ENCODE measurements at places on chromosomes 16 and 17.

DNA sequence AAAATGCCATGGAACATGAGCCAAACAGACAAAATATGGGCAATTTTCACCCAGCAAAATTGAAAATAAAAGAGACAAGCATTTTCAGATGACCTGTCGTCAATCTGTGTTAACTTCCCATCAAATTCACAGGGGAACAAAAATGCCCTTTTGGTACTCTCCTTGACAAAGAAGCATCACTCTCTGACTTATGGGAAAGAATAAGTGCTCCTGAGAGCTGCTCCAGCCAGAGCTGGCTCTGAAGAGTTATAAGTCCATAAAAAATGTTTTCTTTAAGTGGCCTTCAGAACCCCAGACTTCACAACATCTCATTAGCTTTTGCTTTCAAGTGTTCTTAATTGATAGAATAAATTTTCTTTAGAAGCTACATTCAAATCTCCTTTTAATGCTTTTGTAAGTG is 721.4 kb upstream of the GOT2 start:
- no peak for DNase-seq

DNA sequence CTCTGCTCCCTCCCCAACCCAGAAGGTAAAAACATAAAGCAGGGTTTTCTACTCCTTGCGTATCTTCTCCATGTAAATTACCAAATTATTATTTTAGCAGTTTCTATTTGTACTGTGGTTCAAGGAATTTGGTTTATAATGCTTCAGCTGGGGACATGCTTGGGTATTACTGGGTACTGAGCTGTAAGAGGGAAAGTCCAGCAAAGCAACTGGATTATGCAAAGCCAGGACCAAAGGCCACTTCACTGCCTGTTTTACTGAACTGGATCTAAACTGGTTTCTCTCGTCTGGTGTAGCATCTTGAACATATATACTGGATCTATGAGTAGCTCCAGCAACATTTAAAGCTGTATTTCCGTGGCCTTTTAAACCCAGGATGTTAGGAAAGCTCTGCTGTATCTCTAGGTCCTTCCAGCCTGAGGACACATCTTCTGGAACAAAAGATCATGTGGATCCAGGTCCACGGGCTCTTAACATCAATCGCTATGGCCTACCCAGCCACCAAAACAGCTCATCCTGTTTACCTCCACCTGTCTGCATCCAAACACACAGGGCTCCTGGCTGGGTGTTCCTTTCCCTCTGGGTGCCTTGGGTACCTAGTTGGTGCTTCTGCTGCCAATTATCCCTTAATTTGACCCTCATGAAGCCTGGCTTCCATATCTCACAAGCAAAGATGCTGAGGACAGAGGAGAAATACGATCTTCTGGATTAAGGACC is 7.2 kb downstream of the PMP22 start:
- DNase-seq: no peak

DNA sequence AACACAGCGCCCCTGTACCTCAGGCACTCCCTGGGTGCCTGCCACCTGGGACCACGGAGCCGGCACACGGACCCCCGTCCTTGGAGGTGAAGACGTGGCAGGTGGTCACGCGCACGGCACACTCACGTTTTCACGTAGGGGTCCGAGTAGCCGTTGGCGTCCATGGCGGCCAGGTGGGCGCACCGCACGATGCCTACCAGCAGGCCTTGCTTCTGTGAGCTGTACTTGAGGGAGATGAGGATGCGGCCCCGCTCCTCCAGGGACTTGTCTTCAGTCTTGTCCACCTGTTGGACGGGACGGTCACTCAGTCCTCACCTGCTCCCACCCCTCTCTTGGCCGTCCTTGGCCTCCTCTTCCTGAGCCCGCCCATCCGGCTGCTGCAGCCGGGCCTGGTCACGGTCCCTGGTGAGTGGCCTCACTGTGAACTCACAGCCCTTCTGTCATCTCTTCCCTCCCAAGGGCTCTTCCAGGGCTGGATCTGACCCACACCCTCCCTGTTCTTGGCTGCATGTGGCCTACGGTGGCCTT is 18.8 kb downstream of the SCGB1C2 start:
- no peak for DNase-seq

GRCh38 chr16:12252616-12253015 is 276.1 kb downstream of the SNX29 start:
- DNase-seq: no peak

DNA sequence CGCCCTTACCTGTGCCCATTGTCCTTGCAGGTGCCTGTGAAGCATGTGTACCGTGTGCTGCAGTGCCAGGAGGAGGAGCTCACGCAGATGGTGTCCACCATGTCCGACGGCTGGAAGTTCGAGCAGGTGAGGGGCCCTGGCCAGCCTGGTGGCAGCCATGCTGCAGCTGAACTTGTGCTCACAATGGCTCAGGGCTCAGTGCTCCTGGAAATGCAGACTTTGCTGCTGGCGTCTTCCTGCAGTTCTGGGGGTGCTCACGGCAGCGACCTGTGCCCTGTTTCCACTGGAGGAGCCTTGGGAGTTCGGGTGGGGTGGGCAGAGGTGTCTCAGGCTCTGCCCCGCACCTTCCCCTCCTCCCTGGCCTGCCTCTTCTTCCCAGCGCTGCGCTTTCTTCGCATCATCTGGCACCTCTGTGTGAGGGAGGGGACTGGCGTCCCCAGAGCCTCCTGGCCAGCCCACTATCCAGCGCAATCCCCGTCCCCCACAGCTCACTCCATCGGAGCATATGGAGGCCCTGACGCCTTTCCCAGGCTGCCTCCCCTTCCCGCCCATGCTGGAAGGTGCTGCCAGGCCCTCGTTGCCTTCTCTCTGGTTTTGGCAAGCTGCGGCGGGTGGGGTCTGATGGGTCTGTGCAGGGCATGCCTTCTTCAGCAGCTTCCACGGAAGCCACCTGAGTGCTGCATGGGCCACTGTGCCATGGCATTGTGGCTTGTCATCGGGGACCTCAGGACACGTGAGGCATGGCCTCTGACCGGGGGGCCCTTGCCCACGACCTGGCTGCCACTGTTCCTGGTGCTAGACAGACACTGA is 17.7 kb downstream of the KCTD5 start:
- no peak for DNase-seq

DNA sequence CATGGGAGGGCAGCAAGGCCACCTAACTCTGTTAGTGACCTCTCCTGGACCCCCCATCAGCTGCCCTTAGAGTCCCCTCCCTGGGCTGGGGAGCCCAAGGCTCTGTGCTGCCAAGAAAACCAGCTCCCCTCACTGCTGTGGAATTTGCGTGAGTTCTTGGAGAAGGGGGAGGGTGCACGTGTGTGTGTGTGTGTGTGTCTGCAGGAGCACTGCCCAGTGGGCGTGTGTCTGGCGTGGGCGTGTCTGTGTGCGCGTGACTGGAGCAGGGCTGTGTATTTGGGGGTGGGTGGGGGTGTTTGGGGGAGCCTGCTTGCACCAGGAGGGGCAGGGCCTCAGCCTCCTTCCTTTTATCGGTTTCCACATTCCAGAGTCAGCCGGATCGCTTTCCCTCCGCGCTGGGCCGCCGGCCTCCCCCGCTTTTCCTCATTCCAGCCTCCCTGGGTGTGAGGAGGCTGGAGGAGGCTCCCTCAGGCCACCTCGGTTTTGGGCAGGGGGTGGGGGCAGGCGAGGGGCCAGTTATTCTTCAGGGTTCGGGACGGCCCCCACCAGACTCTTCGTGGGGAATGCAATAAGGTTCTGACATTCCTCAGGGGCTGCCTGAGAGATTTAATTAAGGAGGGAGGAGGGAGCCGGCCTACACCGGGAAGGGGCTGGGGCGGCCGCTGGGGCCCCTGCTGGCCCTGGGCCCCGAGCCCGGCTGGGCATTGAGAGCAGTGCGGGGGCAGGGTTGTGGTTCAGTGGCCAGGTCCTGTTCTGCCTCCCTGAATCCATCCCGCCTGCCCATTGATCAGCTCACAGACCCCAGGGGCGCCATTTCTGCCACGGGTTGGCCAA is 2.5 kb downstream of the VASN start:
- no peak for DNase-seq

- no peak for DNase-seq
Observed at GRCh38 chr17:3946711-3947235, 17.5 kb downstream of the ATP2A3 start.

- DNase-seq: peak; percentile 33
Observed at GRCh38 chr16:84730406-84731106, 30.8 kb downstream of the USP10 start.

- no peak for DNase-seq
Observed at GRCh38 chr16:75506574-75506973, 11.3 kb upstream of the CHST6 start.

DNA sequence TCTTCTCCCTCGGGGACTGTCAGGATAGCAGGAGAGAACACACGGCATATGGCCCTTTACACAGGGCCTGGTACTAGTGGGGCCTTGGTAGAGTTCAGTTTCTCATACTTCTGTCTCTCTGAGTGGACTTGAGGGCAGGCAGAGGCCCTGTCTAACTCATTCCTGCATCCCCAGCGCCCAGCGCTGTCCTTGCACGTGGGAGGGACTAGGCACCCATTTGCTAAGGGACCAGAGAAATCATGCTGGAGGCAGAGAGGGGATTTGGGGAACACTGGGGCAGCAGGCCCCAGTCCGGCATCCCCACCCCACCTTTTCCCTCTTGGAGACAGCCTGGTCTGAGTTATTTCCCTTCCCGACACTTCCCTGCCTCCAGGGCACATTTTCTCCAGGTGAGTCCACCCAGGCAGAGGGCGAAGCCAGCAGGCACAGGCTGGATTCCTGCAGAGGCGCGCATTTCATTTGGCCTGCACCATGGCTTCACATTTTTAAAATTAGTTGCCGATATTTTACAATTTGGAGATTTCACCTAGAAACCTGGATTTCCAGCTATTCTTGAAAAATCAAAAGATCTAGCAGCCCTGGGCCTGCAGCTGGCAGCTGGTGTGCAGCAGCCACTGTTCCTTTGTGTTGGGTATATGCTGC is 9.7 kb upstream of the NKD1 start:
- no peak for DNase-seq

GRCh38 chr16:85369741-85370528 is 243.2 kb upstream of the GSE1 start:
- DNase-seq: no peak

DNA sequence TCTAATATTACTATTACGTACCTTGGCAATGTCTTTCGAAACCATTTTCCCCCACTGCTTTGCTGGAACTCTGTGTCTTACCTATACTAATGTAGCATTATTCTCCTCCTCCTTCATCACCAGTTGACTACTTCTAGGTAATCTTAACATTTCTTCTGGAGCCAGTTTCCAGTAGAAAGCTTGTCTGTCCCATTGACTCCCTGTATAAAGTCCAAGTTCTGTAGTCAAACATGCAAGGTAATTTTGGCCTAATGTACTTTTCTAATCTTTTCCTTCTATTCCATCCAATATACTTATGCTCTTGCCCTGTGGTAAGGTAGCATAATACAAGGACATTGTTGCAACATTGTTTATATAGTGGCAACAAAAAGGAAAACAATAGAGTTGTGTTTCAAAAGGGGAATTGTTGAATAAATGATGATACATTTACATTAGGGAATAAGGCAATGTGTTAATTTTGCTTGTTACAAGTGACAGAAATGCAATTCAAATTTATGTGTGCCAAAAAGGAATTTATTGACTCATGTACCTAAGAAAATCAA is 27.9 kb downstream of the OMG start:
- DNase-seq: no peak

DNA sequence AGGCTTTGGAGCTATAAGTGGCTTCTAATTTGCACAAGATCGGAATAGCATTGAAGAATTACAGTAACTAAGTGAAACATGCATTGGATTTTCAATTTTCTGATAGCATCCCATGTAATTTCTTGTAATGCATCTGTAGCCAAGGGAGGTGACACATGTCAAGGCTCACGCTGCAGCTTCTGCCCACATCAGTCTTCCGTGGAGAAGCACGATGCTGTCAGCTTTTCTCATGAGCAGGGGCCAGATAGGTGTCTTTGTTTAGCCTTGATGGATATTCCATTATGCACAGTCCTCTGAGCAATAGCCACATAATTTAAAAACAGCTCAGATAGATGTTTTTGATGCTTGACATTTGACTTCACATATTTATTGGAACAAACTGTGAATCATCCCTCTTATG is 1046.9 kb upstream of the EEF2KMT start:
- no peak for DNase-seq

DNA sequence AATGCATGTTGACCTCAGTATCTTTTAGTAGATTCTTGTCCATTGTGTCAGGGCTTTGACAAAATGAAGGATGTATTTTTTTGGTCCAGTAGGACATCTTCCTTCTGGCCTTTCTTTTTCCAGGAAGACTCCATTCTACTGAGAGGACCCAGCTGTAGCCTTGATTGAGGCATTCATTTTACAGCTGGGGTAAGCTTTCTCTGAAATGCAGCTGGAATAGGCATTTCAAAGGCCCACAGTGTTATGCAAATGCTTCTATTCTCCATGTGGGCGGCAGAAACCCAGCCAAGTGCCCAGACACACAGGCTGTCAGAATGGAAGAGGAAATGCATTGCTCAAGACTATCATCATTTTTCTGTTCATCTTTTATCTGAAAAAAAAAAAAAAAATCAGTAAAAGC is 629.0 kb upstream of the CDH8 start:
- peak; percentile 66 for DNase-seq

DNA sequence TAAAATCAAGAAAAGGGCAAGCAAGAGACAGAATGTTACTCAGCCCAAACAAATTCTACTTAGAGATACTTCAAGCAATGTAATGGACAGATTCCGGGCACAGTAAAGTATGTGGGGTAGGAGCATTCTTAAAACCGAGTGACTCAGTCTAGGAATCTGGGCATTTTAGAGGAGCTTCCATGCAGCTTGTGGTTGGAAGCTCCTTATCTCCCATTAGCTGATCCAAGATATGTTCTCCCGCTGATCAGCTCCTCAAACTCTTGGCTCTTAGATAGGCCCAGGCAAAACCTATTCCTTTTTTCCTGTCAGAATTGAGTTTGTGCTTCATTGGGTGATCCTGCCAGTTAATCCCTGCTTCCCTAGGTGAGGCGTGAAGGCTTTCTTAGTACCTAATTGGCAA is 303.3 kb downstream of the CEP112 start:
- DNase-seq: no peak

- DNase-seq: no peak
Observed at GRCh38 chr16:69486724-69487123, 62.3 kb downstream of the CYB5B start.

GRCh38 chr16:30122604-30123160 is 338 bp downstream of the MAPK3 start:
- DNase-seq: no peak
